ENCODE measurements at places on chromosomes 11 and 22. TPM values are rescaled to one million over a fixed set of nuclear protein-coding genes. Genes with fewer than 3 reads are reported as not detected.

DNA sequence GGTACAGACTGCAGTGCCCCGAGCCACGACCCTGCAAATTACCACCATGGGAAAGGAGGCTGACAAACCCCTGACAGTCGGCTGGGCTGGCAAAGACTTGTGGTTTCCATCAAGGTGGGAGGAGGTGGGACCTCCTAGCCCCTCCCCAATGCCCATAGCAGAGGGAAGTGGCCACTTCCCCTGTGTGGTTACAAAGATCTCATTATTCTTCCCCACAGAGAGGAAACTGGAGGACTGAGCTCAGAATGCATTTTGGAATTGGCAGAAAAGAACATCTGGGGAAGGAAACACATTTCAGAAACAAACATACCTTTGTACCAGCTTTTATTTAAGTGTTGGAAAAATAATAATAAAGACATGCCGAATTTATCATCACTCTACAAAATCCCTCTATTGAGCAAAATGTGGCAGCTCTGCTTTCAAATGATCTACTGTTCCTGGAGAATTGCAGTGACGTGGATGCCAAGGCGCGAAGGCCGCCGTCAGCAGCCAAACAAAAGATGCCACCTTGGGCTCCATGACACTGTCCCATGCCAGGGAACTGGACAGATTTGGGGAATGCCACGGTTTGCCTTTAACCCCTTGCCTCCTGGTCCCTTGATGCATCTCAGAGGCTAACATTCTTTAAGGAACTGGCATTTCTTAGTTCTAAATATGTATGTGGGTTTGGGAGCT, 169.6 kb downstream of the CRYBB2 start:
- no peak for DNase-seq

GRCh38 chr22:44753189-44754042, 1.0 kb downstream of the ARHGAP8 start:
- DNase-seq = peak; percentile 63

GRCh38 chr11:95919514-95919913, 4.4 kb downstream of the MTMR2 start:
- no peak for DNase-seq

GRCh38 chr11:33362051-33362910, 105.1 kb downstream of the HIPK3 start:
- DNase-seq = no peak

GRCh38 chr11:67571443-67571842, 12.2 kb upstream of the GSTP1 start:
- no peak for DNase-seq

GRCh38 chr11:75583718-75584658, 21.9 kb downstream of the SERPINH1 start:
- peak; percentile 73 for DNase-seq

DNA sequence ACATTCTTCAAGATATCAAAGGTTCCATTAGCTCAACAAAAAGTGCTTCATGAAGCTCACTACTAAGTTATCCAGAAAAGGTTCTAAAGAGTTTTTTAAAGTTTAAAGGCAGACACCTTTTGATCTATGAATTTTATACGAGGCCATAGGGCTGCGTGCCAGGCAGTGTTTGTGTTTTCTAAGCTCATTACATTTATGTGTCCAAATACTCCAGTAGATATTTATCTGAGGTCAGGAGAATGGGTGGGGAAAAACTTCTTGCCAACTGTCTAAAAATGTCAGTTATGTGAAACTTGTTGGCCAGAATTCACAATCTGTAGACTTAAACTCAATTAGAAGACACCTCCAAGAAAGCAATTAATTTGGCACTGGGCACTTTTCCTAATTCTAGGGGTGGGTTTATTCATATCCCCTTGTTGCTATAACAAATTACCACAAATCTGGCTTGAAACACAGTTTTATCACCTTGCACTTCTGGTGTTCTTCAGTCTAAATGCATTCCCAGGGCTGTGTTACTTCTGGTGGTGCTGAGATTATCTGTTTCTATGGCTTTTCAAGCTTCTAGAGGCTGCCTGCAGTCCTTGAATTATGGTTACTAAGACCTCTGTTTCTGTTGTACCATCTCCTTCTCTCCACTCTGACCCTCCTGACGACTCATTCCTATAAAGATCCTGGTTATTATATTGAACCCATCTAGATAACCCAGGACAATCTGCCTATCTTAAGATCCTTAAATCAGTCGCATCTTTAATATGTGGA, 1030.4 kb upstream of the CNTN5 start:
- no peak for DNase-seq

GRCh38 chr11:6300325-6300724, 20.0 kb downstream of the CAVIN3 start:
- no peak for DNase-seq

DNA sequence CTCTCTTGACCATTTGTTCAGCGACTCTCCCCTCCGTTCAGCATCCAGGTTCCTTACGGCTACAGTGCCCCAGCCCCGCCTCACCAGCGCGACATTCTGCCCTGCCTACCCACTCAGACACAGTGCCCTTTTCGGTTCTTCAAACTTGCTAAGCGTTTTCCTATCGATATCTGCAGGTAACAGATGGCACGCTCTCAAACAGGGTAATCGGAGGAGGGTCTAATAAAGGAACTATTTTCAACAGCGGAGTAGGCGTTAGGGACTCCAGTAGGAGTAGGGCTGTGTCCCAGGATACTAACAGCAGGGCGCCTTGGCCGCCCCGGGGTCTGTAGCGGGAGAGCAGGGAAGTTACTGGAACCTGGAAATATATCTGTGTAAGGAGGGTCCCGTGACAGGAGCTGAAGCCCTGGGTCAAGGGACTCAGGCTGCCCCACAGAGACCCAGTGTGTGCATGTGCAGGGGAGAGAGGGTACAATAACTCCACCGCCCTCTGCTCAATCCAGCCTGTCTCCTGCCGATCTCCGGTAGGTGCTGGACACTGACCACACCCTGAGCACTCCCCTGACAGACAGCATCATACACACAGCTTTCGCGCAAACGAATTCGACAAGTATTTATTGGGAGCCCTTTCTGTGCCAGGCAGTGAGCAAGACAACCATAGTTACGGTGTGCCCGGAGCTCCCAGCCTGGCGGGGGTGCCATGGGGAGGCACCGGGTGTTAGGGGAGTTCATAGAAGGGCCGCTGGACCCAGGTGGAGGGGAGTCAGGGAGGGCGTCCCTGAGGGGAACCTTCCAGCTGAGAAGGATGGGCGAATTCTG, 2.1 kb downstream of the KLHL35 start:
- DNase-seq = peak; percentile 48

DNA sequence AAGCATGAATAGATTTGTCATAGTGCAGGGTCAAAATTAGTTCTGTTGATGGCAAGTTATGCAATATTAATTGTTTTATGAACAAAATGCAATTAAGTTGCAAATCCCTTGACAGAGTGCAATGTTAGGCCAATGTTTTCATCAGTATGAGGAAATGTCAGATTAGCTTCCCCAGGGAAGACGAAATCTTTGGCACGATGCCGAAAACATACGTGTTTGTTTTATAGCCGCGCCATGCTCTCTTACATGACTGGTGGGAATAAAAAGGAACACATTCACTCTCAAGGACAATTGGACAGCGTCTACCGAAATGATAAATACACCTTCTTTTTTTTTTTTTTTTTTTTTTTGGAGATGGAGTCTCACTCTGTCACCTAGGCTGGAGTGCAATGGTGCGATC, 27.0 kb downstream of the MFNG start:
- no peak for DNase-seq

- DNase-seq = no peak
These were observed 3.0 kb downstream of the ARHGAP8 start for GRCh38 chr22:44755417-44755816.

- no peak for DNase-seq
These were observed 3.4 kb downstream of the NLRP6 start for GRCh38 chr11:281486-282161.

DNA sequence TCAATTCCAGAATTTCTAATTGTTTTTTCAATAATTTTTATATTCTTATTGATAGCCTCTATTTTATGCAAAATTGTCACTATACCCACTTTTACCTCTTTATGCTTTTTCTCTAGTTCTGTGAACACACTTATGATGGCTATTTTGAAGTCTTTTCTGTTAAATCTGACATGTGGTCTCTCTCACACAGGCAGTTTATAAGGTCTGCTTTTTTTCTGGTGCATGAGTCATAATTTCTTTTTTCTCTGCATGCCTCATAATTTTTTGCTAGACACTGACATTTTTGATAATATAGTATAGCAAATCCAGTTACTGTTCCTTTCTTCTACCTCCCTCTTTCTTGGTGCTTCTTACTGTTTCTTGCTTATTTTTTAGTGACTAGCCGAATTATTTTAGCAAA, 36.0 kb downstream of the ZBTB44 start:
- DNase-seq = no peak

- no peak for DNase-seq
These were observed 48.8 kb upstream of the ZC3H12C start for GRCh38 chr11:110044226-110044968.

GRCh38 chr22:39439170-39439569, 17.6 kb upstream of the MGAT3 start:
- no peak for DNase-seq

GRCh38 chr11:10413268-10413667, 41.8 kb upstream of the AMPD3 start:
- DNase-seq = peak; percentile 51

DNA sequence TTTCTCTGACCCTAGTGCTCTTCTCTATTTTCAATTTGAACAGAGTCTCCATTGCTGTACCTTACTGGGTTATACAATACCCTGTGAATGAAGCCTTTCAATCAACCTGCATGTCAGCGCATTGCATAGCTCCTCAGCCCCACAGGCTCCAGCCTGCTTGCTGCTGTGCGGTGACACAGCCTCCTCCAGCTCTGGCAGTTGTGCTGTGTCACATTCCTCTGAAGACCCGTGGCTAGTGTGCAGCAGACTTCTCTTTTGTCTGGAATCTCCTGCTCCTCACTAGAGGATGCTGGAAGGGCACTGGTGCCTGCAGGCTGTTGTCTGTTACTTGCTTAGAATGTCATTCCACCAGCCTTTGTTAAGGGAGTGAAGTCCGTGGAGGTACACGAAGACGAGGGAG, 390.1 kb upstream of the B3GAT1 start:
- no peak for DNase-seq

DNA sequence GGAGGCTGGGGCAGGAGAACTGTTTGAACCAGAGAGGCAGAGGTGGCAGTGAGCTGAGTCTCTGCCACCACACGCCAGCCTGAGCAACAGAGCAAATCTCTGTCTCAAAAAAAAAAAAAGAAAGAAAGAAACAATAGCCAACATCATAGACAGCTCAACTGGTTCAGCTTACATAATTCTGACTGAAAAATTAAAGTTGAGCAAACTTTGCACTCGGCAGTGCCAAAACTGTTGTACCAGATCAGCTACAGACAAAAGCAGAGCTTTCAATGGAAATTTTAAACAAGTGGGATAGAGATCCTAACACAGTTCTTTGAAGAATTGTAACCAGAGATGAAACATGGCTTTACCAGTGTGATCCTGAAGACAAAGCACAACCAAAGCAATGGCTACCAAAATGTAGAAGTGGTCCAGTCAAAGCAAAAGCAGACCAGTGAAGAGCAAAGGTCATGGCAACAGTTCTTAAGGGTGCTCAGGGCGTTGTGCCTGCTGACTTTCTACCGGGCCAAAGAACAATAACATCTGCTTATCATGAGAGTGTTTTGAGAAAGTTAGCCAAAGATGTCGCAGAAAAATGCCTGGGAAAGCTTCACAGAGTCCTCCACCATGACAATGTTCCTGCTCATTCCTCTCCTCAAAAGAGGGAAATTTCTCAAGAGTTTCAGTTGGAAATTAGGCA, 59.3 kb downstream of the TTC28 start:
- DNase-seq = no peak

DNA sequence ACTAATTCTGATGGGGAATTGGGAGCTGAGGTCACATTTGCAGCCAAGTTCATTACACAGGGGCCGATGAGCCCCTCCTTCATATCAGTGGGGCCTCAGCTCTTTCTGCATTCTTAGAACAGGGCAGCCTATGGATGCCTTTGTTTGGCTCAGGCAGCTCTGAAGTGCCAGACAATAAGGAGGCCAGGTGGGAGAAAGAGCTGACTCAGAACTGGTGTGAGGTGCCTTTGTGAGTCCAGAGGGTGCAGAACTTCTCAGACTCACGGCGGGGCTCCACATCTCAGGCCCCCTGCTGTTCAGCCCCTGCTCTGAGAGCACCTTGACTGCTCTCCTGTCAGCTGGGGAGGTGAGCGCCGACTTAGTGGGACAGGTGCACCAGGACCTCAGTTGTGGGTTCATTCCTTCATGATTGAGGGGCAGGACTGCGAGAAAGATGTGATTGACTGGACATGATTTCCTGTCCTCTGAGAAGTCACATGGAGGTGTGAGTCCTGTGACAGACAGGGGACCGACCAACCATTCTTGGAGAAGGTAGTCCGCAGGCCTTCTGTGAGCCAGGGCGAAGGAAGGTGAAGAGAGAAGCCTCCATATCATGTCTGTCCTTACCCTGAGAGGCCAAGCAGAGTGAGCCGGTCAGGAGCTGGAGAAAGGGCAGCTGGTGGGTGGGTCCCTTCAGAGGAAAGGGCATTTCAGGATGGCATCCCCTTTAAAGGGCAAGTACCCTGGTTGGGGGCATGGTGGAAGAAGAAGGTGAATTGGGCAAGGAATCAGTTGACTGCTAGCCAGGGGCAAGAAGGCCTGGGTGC, 245.0 kb upstream of the TBCEL start:
- DNase-seq = no peak

DNA sequence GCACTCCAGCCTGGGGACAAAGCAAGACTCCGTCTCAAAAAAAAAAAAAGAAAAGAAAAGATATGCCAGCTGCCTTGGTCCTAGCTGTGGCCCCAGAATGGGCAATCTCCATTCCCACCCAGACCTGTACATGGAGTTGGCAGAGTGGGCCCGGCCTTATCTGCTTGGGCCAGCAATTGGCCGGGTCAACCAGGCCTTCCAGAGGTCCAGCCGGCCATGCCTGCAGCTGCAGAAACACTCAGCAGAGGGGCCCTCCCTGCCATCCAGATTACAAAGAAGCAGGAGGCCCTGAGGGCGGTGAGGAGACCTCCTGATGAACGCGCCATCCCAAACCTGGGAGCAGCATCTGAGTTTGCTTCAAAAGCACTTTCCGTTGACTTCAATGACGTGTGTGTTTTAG, 26.9 kb upstream of the ARFGAP3 start:
- no peak for DNase-seq

GRCh38 chr22:19121631-19122142, 525 bp downstream of the DGCR2 start:
- peak; percentile 75 for DNase-seq

GRCh38 chr11:22677153-22677903, 10.9 kb downstream of the GAS2 start:
- no peak for DNase-seq

- peak; percentile 68 for DNase-seq
These were observed 8.1 kb downstream of the MALAT1 start for GRCh38 chr11:65506772-65507505.

Gene CARD18
- total RNA-seq = not detected

Gene CCDC73
- total RNA-seq = not detected

Gene OR4C46
- not detected for total RNA-seq

Gene CCDC87
- 0.58 TPM for total RNA-seq

Gene CDC42BPG
- 24.3 TPM for total RNA-seq

Gene WT1
- total RNA-seq = 0.09 TPM

Gene GPR83
- total RNA-seq = not detected

Gene MMP7
- not detected for total RNA-seq

Gene SLC22A12
- not detected for total RNA-seq

Gene RHOD
- 3.3 TPM for total RNA-seq

Gene IL10RA
- 12.5 TPM for total RNA-seq

Gene FOLH1
- total RNA-seq = 1.0 TPM

Gene NLRP14
- 0.25 TPM for total RNA-seq

Gene BACE1
- 7.8 TPM for total RNA-seq

Gene SLC5A1
- 25.8 TPM for total RNA-seq

All from mucosa of descending colon (tissue), 3 donors.